ENCODE measurements at places on chromosomes 1 and 21.
A peak's percentile ranks its signal among the peaks of the same experiment; 100 is the strongest.

GRCh38 chr1:12662556-12662955 lies 18.7 kb downstream of the AADACL4 start:
- DNase-seq = no peak

DNA sequence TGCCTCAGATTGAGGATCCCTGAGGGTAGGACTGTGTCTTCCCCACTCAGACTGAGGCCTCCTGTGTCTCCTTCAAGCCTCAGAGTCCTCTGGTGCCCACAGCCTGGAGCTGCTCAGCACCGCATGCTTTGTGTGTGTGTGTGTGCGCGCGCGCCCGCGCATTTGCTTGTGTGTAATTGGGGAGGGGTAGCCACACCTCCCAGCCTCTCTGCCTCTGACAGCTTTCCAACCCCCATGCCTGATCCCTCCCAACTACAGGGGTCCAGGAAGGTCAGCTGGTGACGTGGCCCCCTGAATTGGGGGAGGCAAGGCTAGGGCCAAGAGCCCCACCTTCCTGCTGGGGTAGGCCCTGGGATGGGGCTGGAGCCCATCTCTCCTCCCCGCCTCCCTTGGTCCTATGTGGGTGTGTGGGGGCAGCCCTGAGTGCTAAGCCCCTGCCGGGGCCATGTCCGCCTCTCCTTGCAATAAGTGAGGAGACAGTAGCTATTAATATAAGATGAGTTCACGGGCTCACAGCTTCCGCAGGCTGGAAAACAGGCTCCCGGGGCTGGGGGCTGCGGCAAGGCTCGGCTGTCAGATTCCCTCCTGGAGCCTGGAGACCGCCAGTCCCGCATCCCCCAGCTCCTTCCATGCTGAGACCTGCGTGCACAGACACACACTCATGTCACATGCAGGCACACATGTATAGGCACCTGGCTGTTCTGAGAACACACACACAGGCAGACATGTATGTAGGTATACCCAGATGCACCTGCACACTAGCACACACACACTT lies 7.0 kb downstream of the GPR3 start:
- DNase-seq = no peak

DNA sequence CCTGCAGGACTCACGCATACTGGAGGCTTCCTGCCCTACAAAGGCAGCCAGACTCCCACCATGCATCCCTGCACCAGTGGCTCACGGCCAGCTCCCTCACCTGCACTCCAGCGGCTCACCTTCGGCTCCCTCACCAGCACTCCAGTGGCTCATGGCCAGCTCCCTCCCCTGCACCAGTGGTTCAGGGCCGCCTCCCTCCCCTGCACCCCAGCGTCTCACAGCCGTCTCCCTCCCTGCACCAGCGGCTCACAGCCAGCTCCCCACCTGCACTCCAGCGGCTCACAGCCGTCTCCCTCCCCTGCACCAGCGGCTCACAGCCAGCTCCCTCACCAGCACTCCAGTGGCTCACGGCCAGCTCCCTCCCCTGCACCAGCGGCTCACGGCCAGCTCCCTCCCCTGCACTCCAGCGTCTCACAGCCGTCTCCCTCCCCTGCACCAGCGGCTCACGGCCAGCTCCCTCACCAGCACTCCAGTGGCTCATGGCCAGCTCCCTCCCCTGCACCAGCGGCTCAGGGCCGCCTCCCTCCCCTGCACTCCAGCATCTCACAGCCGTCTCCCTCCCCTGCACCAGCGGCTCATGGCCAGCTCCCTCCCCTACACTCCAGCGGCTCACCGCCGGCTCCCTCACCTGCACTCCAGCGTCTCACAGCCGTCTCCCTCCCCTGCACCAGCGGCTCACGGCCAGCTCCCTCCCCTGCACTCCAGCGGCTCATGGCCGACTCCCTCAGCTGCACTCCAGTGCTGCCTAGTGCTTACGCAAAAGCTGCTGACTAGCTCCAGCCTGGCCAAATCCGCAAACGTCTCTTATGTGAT lies 324.5 kb downstream of the NPHP4 start:
- DNase-seq = no peak

- peak; percentile 85 for DNase-seq
Measured at GRCh38 chr1:108816049-108816893, 40.6 kb downstream of the AKNAD1 start.

DNA sequence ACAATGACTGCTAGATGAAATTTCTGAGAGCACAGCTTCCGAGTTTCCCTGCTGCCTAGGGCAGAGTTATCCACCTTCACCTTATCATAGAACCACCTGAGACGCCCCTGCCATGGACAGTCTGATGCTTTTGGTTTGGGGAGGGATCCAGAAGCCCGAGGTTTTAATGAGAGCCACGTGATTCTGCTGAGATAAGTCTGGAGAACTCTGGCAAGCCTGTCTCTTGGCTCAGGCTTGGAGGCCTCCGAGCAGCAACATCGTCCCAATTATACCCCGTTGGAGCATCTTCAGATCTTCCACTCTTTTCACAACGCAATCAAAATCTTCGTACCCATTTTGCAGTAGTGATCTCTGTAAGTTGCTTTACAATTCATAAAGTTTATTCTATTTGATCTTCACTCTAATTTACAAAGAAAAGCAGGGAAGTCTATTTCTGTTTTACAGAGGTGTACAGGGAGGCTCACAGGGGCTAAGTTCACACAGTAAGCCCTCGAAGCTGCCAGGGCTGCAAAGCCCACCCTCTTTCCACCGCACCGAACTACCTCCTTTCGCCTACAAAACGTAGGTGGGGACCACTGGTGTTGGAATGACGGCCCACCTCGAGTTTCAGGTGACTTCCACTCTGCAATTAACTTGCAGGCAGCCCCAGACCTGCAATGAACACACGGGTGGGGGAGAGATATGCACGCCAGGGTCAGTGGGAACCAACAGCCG lies 513 bp upstream of the HHAT start:
- DNase-seq = no peak

- no peak for DNase-seq
Measured at GRCh38 chr21:29342363-29342957, 43.7 kb downstream of the BACH1 start.

DNA sequence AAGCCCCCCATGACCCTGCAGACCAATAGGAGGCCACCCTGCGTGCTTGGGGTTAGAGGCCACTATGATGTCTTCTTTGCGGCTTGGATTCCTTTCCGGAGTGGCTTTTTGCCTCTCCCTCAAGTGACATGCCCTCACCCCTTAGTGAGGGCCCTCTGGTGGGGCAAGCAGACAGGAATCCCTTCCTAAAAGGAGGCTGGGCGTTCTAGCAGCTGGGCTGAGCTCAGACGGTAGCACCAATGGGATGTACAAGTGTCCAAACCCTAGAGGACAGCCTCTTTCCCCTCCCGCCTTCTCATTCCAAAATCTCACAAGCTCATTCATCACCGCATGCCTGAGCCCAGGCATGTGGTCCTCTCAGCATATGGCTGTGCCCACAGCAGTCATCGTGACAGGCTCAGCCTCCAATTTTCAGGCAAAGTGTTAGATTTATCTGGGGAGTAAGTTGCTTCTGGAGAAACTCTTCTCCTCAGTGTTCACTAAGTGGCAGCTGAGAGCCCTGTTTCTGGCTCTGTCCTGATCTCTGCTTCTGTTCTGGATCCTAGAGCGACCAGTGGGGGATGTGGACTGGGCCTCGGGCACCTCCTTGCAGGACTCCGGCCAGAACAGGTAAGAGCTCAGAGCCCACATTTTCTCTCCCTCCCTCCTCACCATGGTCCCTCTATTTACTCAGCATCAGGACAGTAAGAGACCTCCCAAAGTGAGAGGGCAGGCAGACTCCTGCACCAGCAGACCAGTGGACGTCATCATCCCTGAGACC lies 4.8 kb downstream of the KIAA1614 start:
- no peak for DNase-seq

Data from sciatic nerve (tissue), 2 donors.